Umbilical cord (tissue), 2 donors: ENCODE measurements at places on chromosomes 7 and 10. TPM values are rescaled to one million over a fixed set of nuclear protein-coding genes. Genes with fewer than 3 reads are reported as not detected.

DNA sequence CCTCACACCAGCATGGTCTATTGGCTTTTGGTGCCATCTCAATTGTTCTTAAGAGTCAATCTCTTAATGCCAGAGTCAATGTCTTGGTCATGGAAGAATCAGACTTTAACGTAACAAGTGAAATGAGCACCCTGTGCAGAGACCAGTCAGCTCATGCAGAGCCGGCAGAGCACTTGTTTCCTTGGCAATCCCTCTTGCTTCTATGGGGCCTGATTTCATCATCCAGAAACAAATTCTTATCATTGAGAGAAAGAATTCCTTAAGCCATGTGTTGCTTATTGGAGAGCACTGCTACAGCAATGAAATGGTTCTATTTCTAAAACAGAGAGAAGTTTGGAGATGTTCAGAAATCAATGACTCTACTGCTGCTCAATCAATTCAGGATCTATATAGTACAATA lies 212.8 kb downstream of the IPMK start:
- DNase-seq = no peak

Gene C7orf33
- not detected for total RNA-seq

- no peak for DNase-seq
Observed at GRCh38 chr7:107977048-107977447, 25.9 kb downstream of the LAMB1 start.

DNA sequence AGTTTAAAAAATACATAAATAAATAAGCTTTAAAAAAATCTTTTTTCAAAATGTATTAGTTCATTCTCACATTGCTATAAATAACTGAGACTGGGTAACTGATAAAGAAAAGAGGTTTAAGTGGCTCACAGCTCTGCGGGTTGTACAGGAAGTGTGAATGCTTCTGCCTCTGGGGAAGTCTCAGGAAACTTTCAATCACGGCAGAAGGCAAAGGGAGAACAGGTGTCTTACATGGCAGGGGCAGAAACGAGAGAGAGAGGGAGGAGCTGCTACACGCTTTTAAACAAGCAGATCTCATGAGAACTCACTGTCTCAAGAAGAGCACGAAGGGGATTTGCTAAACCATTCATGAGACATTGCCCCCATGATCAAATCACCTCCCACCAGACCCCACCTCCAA lies 114.6 kb downstream of the DNAJC1 start:
- DNase-seq = no peak

GRCh38 chr10:63884426-63884825 lies 363.2 kb downstream of the REEP3 start:
- no peak for DNase-seq

Gene ATOH7
- total RNA-seq = not detected

Gene HGF
- 57.1 TPM for total RNA-seq

DNA sequence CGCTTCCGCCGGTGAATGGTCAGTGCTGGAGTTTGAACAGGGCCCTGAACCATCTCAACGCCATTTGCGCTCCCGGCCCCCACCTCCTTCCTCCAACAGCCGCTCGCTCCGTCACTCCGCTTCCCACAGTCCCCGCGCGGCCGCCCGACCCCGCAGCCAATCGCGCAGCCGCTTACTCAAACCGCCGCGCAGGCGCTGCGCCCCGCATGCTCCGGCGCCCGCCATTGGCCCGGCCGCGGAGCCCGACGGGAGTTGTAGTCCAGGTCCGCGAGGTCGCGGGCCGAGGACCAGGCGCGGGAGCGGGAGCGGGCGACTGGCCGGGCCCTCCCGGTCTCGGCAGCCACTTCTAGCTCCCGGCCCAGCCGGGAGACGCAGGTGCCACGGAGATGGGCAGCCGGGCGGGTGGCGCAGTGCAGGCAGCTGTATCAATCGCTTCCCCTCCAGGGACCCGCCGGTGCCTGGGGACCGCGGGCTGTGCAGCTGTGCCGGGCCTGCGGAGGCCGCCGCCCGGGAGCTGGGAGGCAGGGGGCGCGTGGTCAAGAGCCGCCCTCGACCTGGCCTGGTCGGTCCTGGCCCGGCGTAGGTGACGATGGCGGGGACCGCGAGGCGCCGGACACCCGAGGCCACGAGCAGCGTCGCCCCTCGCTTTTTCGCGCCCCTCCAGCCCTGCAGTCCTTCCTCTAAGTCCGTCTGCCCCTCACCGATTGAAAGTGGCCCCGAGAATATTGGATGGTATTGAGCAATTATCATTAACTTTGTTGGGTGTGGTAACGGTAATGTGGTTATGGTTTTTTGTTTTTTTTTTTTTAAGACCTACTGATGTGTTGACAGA lies at the start of gene WAPL:
Gene WAPL, minus strand, starts transcription at position 115 of the 832 bp plus-strand sequence. CDS start 3,723 bp downstream, outside the sequence.
- peak; percentile 97 for DNase-seq
